ENCODE measurements at places on chromosomes 6 and 20. TPM values are rescaled to one million over a fixed set of nuclear protein-coding genes. Genes with fewer than 3 reads are reported as not detected.

The EDN1 gene
- total RNA-seq: 7.5 TPM

GRCh38 chr6:117706504-117706903 lies 31.2 kb downstream of the NUS1 start:
- DNase-seq: no peak

The BHLHE23 gene
- total RNA-seq: not detected

DNA sequence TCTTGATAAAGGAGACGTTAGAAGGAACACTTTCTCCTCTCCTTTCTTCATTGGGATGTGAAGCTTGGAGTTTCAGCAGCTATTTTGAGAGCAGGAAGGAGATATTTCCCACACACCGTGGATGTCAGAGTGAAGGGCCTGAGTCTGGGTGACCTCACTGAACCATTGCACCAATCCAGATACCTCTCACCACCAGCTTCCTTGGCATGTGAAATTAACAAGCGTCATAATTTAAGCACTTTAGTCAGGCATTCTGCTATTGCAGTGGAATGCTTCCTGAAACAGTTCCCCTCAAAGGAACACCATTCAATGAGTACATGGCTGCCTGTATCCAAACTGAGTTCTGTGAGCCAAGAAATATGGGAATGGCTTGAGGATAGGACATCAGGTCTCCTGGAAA lies 83.7 kb downstream of the CHMP4B start:
- DNase-seq: no peak

GRCh38 chr6:160355001-160355400 lies 6.8 kb downstream of the SLC22A3 start:
- no peak for DNase-seq

The WFDC10B gene
- total RNA-seq: not detected

DNA sequence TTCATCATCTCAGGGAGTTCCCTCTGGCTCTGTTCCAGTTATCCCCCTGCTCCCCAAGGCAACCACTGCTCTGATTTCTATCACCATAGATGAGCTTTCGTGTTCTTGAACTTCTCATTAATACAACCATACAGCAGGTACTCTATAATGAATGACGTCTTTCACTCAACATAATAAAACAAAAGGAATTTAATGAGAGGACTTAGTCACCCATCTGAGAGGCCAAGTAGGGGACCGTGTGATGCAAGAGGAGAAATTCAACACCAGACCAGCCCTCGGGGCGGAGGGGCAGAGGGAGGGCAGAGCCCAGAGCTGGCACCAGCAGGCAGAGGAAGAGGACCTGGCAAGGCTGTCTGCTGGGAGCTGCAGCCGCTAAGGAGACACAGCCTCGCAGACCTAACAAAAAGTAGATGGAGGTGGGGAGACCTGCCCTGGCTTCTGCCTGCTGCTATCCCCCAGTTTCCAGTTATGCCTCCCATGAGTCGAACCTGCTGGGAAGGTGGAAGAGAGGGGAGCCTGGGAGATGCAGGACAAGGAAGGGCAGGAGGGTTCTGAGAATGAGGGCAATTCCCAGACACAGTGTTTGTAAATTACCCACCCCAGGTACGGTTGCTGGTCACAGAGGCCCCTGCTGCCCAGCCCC lies 13.8 kb downstream of the CCN5 start:
- DNase-seq: no peak

GRCh38 chr20:50303573-50304500 lies 113.2 kb downstream of the CEBPB start:
- no peak for DNase-seq

DNA sequence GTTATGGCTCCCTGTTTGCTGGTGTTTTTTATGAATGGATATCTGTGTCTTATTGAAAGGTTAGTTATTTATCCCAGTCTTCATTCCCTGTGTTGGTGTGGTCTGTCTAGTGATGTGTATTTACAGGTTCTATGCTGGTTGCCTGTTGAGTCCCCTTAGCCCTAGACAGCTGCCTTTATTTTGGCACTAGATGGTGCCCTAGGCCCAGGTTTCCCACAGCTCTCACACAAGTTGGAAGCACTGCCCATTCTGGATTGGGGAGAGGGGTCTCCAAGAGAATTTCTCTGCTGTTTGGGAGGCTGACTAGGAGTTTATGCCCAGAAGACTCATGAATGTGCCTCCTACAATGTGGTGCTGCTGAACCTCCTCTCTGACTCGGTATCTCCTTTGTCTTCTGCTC lies 12.4 kb downstream of the GRM1 start:
- no peak for DNase-seq

The CSNK2B gene
- 125 TPM for total RNA-seq

DNA sequence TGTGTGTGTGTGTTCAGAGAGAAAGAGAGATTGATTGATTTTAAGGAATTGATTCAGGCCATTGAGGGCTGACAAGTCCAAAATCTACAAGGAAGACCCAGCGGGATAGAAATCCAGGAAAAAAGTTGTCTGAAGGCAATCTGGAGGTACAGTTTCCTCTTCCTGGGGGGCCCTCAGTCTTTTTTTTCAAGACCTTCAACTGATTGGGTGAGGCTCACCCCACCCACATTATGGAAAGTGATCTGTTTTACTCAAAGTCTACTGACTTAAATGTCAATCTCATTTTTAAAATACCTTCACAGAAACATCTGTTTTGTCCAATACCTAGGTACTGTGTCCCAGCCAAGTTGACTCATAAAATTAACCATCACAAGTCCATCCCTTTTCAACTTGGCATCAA lies 243.0 kb upstream of the PLN start:
- DNase-seq: no peak

The RRP36 gene
- total RNA-seq: 51.9 TPM

GRCh38 chr6:131979515-131980337 lies 28.6 kb upstream of the CCN2 start:
- DNase-seq: no peak

- no peak for DNase-seq
Observed at GRCh38 chr6:110366256-110366655, 8.1 kb upstream of the METTL24 start.

GRCh38 chr6:51137777-51138176 lies 319.1 kb downstream of the TFAP2B start:
- no peak for DNase-seq

GRCh38 chr6:108686896-108687295 lies 126.2 kb downstream of the FOXO3 start:
- DNase-seq: no peak

DNA sequence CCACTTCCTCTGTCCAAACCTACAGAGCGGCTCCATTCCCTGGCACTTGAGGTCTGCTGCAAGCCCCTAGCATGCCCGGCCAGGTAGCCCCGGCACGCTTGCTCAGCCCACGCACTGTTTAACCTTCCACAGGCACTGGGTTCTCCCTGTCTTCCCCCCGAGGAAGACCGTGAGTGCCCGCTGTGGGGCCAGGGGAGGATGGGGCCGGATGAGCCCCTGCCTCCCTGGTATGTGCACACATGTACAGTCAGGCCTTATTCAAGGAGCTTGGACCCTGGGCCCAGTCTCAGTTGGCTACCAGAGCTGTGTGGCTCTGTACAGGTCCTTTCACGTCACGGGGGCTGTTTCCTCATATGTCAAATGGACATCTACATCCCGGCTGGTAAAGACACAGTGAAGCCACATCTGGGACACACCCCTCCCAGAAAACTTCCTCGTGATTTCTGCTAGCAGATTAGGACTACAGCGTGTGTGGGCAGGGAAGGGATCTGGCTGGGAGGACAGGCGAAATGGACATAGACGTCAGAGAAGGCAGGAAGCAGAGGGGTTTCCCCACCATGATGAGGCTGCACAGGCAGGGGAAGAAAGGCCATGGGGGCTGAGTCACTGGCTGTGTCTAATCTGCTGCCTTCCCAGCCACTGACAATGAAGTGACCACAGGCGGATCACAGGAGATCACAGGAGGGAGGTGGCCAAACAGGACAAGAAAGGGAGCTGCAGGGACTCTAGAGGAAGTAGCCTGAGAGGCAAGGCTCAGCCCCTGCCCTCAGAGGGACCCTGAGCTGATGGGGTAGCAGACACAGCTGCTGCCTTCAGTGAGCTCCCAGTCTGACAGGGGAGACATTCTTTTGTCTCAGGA lies 62.9 kb downstream of the MRPL14 start:
- no peak for DNase-seq

The ADTRP gene
- 2.3 TPM for total RNA-seq

DNA sequence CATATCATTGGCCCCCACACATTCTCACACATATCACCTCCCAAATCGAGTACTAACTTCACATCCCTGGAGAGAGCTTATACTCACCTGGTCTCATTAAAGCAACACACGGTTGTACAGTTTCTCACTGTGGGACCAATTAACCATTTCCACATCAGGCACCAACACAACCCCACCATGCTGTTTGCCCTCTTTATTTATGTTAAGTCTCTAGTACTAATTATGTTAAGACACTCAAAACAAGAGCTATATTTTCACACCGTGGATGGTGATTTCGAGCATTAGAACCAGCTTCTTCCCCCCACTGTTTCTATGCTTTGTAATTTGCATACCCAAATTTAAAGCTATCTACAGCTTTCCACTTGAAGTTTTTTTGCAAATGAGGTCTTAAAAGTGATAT lies 6.3 kb downstream of the SCML4 start:
- no peak for DNase-seq

The PTCHD4 gene
- total RNA-seq: 1.4 TPM

- DNase-seq: no peak
Observed at GRCh38 chr6:16136091-16136490, 7.2 kb downstream of the MYLIP start.

The MYLK2 gene
- not detected for total RNA-seq
